AG04449 (cell line): ENCODE measurements at places on chromosomes 4 and X.

DNA sequence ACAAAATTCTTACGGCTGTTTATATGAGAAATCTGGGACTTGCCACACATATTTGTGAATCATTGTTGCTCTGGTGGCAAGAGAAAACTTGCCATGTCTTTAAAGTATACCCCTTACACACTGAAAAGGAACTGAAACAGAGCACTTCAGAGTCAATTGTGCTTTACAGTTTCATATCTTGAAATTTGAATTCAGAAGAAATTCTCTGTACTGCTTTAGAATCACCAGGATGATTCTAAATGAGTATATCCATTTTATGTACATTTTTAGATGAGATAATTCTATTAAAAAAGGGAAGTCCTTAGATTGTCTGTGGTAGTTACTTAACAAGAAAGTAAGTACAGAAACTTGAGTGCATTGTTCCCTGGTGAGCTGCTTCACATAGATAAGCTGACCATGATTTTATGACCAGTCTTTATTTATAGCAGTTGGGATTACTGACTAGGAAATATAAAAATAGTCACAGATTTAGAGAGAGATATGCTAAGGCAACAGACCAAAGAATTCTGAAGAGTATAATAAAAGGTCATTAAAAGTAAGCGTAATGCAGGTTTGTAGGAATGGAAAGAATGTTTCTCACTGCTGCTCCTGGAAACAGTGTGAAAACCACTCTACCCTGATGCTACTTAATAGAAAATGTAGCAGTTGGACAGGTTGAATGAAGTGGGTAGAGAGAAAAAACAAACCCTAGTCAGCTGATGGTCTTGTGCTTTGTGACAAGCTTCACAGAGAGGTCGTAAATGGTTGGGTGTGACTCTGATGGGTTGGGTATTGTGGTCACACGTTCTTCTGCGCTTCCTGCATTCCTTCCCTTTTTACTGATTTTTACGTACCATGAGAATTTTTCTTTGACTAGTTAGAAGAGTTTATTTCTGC is 41.0 kb downstream of the FNIP2 start:
- peak; percentile 98 for DNase-seq

DNA sequence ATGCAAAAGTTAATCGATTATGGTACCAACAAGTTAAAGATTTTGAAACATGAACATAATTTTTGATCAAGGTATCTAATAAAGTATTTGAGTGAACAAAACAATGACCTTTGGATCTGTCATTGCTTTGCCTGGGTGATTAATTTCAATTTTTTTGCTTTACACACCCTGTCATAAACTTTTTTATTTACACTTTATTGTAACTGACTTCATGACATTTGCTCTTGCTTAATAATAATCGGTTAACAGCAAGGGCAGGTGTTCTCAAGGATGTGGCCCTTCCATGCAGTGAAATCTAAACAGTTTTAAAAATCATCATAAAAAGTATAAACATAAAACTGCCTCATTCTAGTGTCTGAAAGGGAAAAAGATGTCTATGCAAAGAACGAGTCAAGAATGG is 24.1 kb downstream of the ATOH1 start:
- DNase-seq = no peak

DNA sequence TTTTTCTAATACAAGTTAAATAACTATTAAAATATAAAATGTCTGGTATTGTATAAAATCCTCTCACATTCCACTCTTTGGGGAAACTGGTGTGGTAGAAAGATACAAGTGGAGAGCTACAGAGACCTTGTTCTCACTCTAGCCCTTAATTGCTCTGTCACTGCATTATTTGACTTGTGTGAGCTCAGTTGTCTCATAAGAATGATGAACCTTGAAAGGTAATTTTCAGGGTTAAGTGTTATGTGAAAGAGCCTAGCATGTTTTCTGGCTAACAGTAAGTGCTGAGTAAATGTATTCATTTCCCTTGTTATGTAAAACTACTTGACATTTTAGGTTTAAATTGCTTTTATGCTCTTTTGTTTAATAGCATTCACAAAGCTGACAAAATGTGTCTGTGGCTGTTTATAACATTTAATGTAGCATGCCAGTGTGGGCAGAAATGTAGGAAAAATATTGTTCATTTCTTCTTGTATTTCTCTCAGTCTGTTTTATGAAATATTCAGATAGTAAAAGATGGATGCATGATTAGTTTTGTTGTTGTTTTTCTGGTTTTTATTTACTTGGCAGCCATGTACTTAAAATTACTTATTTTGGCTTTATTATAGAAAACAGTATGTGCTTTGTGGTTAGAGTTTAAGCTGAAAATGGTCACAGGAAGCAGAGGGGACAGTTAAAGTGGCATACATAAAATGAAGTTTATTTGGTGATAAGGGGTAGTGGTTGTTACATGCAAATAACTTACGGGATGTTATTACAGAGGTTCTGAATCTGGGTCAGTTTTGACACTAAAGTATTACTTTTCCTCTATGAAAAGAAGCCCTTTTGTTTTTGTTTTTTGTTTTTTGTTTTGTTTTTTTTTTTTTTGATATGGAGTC is 29.2 kb downstream of the SLAIN2 start:
- no peak for DNase-seq

GRCh38 chr4:108829966-108830492 is 67.2 kb upstream of the ETNPPL start:
- DNase-seq = no peak

DNA sequence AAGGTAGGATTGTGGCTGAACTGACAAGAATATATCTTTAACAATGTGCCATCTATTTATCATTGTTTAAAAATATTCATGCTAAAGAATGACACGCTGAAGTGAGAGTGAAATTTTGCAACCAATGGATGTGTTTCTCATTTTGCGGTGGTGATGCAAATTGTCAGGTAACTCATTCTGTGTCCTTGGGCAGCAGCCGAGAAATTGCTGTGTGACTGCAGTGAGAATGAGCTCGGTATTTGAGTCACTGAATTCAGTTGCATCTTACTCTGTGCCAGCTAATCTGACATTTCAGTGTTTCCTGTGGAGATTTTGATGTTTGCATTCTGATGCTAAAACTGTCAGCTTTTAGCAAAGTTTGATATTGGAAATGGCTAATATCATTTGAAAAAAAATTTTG is 28.1 kb downstream of the MCUB start:
- DNase-seq = no peak

DNA sequence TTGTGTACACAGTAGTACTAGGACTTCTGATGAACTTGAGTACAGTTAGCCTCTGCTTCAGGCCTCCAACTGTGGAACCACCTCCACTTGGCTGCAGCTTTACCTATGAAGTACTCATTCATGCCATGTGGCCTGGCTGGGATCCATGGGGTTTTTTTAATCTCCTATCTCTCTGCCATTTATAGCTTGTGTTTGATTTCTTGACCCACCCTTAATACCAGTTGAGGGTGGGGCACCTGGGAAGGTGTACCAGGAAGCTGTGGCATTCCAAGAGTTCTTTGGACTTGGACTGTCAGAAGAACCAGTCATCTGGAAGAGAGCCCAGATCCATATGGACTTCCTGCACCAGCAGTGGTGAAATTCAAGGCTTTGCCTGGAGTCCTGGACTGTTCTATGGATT is 230.1 kb downstream of the SHROOM3 start:
- DNase-seq = no peak
